AG04449 (cell line): ENCODE measurements at places on chromosomes 7 and 10.

- DNase-seq, result no peak
Measured at GRCh38 chr10:124235232-124235631, 141.8 kb upstream of the CHST15 start.

- DNase-seq, result no peak
Measured at GRCh38 chr10:71705582-71705981, 14.0 kb downstream of the C10orf105 start.

DNA sequence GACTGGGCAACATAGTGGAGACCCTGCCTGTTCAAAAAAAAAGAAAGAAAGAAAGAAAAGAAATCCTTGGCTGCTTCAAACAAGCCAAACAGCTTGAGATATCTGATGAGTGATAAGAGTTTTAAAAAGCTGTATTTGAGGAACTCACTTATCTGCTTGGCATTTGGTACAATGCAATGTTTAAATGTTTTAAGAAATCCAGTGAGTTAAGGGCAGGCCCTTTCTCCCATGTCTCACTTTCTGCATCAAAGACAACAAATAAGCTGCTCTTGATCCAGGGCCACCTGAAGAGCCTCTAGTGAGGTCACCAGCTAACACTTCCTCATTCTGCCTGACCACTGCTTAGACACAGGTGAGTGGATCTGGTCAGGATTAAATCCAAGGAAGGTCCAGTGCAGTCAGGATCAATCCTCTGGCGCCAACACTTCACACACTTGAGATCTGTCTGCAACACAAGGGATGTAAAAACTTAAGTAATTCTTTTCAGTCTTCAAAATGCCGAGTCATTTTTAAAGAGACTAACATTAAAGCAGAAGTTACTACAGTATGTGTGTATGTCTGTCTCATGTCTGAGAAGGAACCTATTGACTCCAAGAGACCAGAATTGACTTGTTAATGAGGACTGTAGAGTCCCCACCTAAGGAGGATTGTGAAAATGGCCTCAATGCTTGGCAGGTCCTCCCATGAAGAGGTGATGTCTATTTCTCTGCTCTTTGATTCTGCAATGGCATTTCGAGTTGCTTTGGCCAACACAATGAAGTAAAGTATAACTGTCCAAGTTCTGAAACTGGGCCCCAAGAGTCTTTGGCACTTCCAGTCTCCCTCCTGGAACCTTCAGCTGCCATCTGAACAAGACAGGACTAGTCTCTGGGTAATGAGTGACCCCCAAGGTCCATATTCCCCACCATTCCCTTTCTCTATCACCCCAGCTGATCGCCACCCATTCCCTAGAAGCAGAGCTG is 43.1 kb downstream of the CREB3L2 start:
- no peak for DNase-seq

DNA sequence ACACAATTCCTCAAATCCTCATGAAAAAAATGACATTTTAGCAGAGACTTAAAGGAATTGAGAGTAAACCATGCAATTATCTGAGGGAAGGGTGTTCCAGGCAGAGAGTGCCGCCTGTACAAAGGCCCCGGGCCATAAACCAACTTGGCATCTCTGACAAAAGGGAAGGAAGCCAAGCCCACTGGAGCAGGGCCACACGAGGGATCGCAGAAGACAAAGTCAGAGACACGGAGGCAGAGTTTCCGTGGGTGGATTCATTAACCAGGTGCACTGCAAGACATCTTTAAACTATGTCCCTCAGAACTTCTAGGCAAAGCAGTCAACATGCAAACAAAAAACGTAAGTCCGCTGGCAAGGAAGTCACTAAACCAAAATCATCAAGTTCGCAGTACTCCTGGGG is 92.0 kb downstream of the SFMBT2 start:
- DNase-seq, result no peak

- no peak for DNase-seq
Measured at GRCh38 chr10:131792809-131793208, 108.0 kb upstream of the PPP2R2D start.

DNA sequence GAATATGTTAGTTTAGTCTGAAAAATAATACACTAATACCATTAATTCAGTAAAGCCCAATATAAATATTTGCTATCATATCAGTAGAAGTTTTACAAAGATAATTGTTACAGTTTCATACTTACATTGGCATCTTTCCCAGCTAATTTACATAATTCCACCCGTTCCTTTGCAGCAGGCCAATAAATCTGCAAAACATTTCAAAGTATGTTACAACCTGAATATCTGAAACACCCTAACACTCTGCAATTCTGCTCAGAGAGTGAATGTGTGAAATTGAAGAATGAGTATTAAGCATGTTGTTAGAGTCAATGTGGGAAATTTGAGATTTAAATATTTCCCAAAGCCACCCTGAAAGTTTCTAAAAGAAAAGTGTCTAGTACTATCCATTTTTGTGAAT is 105.5 kb downstream of the SEMA3D start:
- no peak for DNase-seq

DNA sequence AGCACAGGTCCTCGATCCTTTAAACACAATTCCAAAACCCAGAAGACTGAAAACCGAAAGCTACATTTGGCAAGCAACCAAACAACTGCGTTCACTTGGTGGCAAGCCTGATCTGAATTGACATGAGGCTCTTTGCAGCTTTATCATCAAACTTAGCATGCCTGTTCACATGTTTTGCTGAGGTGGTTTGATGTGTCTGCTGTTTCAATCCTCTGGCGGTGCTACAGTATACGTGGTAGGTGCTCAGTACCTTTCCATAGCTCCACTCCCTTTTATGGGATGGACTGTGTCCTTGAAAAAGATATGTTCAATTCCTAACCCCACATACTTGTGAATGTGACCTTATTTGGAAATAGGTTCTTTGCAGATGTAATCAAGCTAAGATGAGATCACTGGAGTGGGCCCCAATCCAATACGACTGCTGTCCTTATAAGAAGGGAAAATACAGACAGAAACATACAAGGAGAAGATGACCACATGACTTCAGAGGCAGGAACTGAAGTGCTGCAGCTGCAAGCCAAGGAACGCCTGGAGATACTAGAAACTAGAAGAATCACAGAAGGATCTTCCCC is 33.4 kb downstream of the CCDC6 start:
- peak; percentile 78 for DNase-seq

DNA sequence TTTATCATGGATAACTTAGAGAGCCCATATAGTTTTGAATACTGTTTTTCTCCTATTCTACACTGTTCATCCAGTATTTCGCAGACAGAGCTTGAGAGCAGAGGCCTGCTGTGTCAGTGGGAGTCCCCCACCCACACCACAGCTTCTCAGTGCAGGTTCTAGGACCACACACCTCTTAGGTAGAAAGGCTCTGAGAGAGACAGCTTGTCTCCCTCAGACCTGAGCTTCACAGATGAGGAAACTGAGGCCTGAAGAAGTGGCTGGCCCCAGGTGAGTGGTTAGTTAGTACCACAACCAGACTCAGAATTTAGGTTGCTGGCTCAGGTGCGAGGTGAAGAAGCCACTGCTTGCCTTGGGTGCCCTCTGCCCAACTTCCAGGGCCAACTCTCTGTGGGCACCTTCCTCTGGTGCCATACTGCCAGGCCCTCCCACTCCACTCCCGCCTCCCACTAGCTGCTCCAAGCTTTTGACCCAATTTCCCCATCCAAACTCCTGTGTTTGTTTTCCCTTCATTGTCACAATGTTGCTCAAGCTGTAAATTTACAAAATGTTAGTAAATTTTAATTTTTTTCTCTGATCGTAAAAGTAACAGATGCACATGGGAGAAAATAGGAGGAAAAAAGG is 7.6 kb upstream of the HILPDA start:
- no peak for DNase-seq

GRCh38 chr7:131363719-131364118 is 36.0 kb downstream of the MKLN1 start:
- no peak for DNase-seq

GRCh38 chr10:95287281-95287680 is 3.5 kb downstream of the PDLIM1 start:
- no peak for DNase-seq

- DNase-seq, result no peak
Measured at GRCh38 chr10:101161494-101162299, 30.6 kb downstream of the TLX1 start.

- DNase-seq, result no peak
Measured at GRCh38 chr7:129898502-129899160, 54.1 kb downstream of the UBE2H start.

DNA sequence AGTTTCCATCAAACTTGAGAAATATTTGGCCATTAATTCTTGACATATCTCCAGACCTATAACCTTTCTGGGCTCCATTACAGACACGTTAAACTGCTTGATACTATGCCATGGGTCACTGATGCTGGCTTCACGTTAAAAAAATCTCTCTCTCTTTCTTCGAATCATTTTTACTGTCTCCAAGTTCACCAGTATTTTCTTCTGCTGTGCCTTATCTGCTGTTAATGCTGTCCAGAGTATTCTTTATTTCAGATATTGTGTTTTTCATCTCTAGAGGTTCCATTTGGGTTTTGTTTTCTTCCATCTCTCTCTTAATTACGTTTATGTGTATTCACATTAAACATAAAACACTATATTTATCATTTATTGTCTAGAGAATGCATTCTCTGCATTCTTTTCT is 12.8 kb upstream of the PRPF18 start:
- no peak for DNase-seq

GRCh38 chr7:106992511-106992910 is 52.0 kb upstream of the PRKAR2B start:
- no peak for DNase-seq

DNA sequence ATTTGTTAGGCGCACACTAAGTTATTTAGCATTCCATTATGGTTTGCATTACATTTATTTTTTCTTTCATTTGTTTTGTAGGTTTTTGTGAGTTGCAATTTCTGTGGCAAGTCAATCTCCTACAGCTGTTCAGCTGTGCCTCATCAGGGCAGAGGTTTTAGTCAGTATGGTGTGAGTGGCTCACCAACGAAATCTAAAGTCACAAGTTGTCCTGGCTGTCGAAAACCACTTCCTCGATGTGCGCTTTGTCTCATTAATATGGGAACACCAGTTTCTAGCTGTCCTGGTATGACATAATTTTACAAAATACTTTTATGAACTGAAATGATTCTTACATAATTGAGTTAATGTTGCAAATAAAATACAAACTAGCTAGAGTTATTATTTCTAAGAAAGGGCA is 29.5 kb downstream of the MIOS start:
- no peak for DNase-seq

DNA sequence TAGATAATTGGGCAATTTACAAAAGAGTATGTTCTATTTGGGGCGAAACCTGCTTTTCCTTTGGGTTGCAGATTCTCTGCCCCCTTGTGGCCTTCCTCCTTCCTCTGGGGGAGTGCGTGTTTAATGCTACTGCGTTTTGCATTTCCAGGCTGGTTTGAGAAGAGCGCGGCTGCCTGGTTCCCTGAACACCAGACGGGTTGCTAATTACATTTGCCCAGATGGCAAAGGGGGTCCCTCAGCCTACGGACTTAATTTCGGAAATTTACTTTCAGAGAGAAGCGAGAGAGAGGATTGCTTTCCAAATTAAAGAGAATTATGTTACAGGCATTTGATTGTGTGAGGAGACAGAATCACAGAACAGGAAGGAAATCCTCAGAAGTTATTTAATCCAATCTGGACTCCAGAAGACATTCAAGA is 91.9 kb upstream of the JAZF1 start:
- DNase-seq, result peak; percentile 7

- DNase-seq, result no peak
Measured at GRCh38 chr7:23594879-23595604, 2.1 kb upstream of the CCDC126 start.

GRCh38 chr7:139813151-139813550 is 15.9 kb upstream of the TBXAS1 start:
- DNase-seq, result no peak

GRCh38 chr10:118626953-118627352 is 31.5 kb upstream of the PRLHR start:
- no peak for DNase-seq

DNA sequence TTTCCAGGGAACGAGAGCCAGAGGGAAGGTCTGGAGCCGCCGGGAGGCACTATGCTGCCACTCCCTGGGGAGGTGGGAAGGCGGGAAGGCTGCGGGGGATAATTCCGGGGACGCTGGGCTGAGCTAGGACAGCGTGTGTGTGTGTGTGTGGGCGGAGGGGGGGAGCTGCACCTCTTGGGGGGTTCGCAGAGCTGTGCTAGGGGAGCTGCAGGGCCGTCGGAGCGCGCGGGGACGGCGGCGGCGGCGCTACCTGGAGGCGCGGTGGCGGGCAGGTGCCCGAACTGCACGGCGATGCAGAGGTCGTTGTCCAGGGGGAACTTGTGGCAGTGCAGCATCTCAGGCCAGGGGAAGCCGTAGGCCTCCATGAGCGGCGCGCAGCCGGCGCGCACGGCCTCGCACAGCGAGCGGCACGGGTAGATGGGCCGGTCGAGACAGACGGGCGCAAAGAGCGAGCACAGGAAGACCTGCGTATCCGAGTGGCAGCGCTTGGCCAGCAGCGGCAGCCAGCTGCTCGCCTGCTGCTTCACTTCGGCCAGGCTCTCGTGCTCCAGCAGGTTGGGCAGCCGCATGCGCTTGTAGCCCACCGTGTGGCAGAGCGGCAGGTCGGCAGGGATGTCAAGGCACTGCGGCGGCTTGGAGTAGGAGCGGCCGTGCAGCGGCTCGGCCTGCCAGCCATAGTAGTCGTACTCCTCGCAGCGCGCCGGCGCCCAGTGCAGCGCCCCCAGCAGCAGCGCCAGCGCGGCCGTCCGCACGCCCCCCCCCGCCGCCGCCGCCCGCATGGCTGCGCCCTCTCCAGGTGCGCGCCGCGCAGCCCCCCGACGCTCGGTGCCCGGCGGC is 526 bp downstream of the SFRP5 start:
- no peak for DNase-seq

DNA sequence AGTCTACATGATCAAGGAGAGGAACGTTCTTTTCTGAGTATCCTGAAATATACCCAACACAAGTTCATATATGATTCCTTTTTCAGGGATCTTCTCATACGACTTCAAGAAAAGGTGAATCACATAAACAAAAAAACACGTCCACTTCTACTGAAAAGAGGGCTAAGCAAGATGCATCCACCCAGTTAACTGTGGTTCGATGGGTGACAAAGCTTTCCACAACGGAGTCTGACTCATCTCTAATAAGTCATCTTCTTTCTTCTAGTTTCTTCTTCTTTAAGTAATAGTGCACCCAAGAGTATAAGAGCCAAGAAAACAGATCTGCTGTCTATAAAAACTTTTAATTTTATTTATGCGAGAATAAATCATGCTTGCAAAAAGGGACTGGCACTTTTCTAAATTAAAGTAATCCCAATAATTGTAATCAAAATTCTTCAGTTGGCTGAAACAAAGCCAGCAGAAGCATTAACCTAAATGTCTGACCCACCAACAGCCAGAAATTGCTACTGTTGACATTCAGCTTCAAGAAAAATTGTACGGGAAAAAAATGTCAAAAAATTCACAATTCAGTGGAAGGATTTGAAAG is 146.9 kb upstream of the ANK3 start:
- DNase-seq, result no peak

GRCh38 chr10:6255548-6256061 is 52.9 kb downstream of the PFKFB3 start:
- no peak for DNase-seq

GRCh38 chr10:119768455-119769094 is 42.7 kb downstream of the INPP5F start:
- DNase-seq, result no peak

GRCh38 chr7:140446467-140446866 is 32.8 kb downstream of the MKRN1 start:
- DNase-seq, result no peak
